Stimulated activated CD4-positive, alpha-beta T cell treated with anti-CD3 and anti-CD28 coated beads, Interleukin-1b, Interleukin-23, amount 100 ng/mL, for 48 hours (primary cell): ENCODE measurements at places on chromosomes 13 and 19.

- no peak for DNase-seq
These were observed 17.3 kb downstream of the ZNF229 start for GRCh38 chr19:44430956-44431355.

DNA sequence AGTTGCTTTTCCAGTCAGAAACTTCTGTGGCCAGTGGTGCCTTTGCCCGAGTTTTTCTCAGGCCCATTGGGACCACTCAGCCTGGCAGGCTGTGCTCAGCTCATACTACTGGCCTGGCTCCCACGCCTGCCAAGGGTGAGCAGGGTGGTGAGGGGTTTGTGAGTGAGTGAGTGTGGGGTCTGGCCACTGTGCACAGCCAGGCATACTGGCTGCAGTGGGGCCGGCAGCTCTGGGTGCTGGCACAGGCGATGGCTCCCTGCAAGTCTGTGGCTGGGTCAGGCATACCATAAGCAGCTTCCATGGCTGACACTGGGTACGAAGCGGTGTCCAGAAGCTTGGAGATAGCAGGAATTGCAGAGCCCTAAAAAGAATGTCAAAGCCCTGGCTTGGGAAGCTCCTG is 161.0 kb downstream of the SLITRK6 start:
- DNase-seq: no peak

- no peak for DNase-seq
These were observed 10.2 kb upstream of the N4BP2L2 start for GRCh38 chr13:32548837-32549236.

- DNase-seq: no peak
These were observed 1648.0 kb downstream of the PCDH9 start for GRCh38 chr13:65582160-65582559.

GRCh38 chr19:53045536-53045935 is 996 bp downstream of the ERVV-2 start:
- DNase-seq: no peak

DNA sequence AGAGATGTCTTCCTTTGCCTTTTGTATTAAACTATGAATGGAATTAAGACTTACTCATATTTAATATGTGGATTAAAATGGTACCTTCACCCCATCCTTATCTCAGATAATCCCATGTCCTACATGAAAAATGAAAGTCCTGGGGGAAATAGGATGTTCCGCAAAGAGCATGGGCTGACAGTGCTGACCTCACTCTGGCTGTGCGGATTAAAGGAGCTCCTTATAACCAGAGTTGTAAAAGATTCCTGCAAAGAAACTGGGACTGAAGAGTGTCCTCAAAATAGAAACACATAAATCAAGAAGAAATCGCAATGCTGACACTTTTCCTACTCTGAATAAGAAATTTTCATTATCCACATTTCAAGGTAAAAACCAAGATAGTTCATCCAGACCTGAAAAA is 384.5 kb downstream of the LIG4 start:
- no peak for DNase-seq

DNA sequence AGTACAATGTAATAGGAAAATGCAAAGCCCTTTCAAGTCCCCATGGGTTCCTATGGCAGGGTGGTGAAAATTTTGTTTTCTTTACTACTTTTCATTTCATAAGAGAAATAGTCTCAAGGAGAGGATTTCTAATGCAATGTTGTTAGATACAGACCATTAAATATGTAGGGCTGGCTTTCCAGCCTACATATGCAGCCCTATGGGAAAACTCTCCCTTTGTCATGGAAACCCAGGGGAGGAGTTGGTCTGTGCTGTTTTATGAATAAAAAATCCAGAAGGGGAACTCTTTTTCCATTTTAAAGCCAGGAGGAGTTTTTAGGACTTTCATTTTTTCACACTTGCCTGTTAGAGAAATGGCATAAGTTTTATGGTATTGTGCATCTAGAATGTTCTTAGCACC is 119.6 kb downstream of the DCT start:
- no peak for DNase-seq

- DNase-seq: no peak
These were observed 404.2 kb downstream of the COG6 start for GRCh38 chr13:40059540-40060232.

- DNase-seq: peak; percentile 66
These were observed 9.7 kb downstream of the SIGLEC8 start for GRCh38 chr19:51448411-51449016.

DNA sequence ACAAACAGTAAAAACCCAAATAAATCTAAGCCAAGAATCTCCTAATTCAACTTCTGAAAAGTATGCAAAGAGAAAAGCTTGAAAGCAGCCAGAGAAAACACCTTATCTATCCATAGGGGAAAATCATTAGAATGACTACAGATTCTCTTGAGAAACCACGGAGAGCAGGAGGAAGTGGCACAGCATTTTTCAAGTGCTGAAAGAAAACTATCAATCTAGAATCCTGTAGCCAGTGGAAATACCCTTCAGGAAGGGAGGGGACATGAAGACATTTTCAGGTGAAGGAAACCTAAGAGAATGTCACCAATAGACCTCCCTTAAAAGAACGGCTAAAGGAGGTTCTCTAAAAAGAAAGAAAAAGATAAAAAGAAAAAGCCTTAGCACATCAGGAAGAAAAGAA is 66.2 kb upstream of the XPO4 start:
- no peak for DNase-seq

GRCh38 chr13:74184283-74184682 is 50.1 kb upstream of the KLF12 start:
- no peak for DNase-seq

DNA sequence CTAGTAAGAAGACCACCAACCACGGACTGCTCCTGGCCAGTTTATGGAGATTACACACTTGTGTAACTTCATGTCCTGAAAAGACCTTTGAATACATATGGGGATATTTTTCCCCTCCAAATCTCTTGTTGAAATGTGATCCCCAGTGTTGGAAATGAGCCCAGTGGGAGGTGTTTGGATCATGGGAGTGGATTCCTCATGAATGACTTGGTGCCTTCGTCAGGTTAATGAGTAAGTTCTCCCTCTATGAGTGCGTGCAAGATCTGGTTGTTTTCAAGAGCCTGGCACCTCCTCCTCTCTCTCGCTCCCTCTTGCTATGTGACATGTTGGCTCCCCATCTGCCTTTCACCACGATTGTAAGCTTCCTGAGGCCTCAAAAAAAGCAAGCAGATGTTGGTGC is 769.0 kb upstream of the SLITRK1 start:
- no peak for DNase-seq

DNA sequence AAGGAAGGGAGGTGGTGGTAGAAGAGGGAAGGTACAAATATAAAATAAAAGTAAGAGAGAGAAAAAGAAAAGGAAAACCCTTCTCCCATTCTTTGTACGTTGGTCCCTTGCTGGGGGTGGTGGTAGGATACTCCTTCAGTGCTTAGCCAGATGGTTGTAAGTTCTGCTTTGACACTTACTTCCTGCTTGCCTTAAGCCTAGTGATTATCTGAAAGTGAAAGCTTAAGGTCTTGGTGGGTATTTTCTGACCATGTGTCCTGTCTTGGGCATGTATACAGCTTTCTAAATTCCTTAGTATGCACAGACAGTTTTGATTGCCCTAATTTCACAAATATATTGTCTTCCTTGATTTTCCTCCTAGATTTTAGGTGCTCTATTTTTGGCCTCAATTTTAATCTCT is 314.8 kb downstream of the PCDH17 start:
- DNase-seq: no peak

DNA sequence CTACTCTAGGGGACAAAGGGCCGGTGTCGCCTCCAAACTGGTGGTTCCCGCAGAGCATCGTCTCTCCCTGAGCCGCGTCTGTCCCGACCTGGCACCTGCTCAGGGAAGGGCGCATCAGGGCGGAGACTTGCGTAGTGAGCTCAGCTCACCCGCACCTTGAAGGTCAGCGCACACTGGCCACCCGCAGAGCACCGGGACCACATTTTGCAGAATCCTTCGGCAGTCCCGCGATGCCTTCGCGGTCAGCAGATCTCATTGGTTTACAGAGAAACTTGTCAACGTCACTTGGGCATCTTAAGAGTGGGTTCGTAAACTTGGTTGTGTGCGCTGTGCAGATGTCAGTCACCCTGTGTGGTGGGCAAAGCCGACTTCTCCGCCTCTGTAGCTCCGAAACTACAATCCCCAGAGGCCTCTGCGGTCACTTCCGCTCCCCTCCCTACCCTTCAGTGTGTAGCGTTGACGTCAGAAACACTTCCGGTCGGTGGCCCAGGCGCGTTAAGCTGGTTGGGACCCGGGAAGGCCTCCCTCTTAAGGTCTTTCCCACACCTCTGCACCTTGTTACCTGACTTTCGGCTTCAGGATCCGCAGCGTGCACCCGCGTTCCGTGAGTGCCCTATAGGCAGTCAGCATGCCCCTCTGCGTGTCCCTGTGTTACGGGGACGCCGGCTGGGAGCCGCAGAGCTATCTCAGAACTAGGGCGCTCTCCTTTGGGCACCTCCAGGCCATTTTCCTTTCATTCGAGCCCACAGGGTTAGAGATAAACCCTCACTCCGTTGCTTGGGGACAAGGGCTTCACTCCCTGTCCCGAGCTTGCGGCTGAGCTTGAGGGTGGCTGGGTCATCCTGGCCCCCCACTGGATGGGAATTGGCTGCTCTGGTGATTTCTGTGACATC is 36.5 kb upstream of the ZNF527 start:
- DNase-seq: peak; percentile 86

DNA sequence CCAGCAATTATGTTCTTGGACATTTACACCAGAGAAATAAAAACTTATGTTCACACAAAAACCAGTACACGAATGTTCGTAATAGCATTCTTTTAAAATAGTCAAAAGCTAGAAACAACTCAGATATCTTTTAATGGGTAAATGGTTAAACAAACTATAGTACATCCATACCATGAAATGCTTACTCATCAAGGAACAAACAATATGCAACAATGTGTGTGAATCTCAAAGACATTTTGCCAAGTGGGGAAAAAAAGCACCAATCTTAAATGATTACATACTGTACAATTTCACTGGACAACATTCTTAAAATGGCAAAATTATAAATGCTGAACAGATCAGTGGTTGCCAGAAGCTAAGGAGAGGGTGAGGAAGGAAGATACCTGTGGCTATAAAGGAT is 36.6 kb downstream of the MYCBP2 start:
- no peak for DNase-seq

DNA sequence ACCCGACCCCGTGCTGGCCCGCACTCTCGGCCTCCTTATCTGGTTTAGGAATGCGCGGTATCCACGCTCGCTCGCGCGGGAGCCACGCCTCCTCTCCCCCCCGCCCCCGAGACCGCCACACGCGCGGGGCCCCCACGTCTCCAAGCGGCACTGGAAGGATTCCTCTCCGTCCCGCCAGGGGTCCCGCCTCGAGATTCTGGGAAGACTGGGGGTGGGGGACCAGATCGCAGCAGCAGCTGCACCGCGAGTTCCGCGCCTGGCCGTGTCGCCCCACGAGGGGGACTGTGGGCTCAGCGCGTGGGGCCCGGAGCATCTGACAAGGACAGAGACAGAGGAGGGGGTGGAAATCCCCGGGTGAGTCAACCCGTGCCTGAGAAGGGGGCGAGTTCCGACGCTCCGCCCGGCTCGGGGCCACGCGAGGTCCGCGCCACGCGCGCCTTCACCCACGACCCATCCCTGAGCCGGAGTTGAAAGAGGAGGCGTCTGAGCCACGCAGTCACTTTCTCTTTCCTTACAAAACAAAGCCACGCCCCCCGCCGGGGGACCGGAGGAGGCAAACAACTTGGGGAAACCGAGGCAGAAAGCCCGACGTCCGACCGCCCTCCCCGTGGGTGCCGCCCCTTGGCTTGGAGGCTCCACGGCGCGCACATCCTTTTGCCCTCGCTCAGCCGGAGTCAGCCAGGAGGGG is 814 bp downstream of the S1PR2 start:
- peak; percentile 46 for DNase-seq

DNA sequence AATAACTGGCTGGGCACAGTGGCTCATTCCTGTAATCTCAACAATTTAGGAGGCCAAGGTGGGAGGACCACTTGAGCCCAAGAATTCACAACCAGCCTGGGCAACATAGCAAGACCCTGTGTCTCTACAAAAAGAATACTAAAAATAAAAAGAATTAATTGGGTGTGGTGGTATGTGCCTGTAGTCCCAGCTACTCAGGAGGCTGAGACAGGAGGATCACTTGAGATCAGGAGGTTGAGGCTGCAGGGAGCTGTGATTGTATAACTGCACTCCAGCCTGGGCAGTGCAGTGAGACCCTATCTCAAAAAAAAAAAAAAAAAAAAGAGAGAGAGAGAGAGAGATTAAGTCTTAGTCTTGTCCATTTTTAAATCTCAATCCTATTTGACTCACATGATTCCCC is 35.6 kb upstream of the SERPINE3 start:
- no peak for DNase-seq

DNA sequence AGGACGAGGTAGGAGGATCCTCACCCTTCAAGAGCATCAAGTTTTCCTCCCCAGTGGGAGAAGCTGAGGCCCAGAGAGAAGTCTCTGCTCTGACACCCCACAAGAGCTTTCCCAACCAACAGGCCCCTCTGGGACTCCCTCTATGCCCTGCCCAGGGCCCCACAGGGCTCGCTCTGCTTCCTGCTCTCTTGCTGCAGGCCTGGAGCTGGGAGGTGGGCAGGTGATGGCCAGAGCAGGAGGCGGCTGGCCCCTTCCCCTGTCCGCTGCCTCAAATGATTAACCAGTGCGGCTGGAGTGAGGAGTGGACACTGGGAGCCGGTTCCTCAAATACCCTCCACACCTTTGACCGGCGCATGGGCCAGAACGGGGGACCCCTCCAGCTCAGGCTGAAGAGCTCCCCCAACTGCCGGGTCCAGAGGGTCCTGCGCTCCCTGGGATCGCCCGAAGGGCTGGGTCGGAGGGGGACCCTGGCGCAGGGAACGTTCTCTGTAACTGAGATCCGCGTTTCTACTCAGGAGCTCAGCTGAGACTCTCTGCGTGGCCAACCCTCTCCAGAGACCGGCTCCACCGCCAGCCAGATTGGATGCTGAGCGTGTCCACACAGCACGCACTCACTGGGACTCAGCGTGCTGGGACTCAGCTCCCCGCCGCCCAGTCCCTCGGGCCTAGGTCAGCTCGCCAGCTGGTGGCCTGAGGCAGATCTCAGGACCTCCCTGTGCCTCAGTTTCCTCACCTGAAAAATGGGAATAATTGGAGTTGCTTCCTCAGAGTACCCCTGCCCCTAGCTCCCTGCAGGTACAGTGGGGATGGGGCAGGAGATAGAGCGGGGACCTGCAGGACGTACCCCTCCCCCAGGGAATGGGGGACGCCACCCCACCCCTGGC is 6.7 kb upstream of the ONECUT3 start:
- no peak for DNase-seq

DNA sequence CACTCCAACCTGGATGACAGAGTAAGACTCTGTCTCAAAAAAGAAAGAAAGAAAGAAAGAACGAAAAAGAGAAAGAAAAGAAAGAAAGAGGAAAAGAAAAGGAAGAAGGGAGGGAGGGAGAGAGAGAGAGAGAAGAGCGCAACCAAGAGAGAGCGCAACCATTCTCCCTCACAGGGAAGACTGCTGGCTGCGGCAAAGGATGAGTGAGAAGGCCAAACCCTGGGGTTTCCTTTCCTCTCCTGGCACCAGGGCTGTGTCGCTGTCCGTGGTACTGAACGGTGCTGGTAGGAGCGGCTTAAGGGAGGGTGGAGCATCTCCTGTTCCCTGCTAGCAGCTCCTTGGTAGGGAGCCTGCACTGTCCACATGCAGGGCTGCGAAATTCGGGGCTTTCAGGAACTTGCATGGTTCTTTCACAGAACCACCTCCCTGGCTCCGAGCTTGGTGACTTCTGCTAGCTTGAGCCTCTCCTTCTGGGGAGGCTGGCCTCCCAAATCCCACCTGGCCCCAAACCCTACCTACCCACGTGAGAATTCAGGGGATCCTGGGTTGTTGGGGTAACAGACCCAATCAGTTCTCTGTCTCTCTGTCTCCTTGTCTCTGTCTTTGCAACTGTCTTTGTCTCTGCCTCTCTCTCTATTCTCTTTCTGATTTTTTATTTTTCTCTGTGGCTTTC is 51.1 kb upstream of the ZNRF4 start:
- DNase-seq: peak; percentile 59
